ENCODE measurements at places on chromosomes 5 and 9.

GRCh38 chr5:157283434-157283833 is 17.5 kb downstream of the CYFIP2 start:
- no peak for DNase-seq

GRCh38 chr9:96818533-96818932 is 35.8 kb downstream of the ZNF782 start:
- DNase-seq = peak; percentile 3

GRCh38 chr5:16883806-16884205 is 52.3 kb downstream of the MYO10 start:
- no peak for DNase-seq

DNA sequence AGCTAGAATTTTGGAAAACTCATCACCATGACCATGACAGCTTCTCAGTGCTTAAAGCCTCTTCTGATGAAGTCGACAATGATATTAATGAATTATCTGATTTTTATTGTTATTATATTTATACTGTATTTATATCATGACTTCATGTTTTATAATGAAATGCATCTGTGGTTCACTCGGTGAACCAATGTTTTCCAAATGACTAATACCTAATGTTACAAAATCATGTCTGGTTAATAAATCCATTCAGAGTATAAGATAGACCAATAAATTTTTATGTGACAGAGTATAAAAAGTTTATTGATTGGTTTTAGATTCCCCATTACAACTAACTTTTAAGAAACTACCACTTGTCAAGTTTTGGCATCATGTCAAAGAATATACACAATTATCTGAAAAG is 416.5 kb downstream of the MLLT3 start:
- peak; percentile 60 for DNase-seq

DNA sequence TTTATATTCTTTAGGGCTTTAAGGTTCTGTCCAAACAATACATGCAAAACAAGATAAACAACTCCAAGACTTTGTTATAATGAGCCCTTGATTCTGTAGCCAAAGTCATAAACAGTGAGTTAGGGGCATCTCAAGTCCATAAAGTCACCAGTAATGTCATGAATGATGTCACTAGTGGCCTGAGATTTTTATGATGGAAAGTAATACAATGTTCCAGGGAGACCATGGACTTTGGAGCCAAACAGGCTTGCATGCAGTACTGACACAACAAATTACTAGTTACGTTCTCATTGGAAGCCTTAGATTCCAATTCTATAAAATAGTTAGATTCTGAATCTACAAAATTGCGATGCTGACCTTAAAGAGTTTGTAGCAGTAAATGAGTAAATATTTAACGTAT is 280.0 kb downstream of the HINT1 start:
- no peak for DNase-seq

DNA sequence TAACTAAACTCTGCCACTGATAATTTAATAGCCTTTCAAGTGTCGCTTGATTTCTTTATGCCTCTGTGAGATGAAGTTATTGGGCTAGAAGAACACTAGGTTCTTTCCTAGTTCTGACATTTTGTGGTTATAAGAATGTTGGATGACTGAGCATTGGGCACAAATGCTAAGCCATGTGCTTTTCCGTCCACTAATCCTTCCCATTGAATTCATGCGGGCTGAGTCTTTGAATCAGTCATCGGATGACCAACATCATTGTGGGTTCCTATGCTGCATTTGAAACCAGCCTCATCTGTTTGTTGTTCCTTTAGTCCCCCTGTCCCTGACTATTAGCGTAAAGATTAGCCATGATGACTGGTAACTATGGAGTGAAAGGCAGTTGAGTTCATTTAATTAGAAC is 58.5 kb downstream of the ALDH1A1 start:
- peak; percentile 73 for DNase-seq

DNA sequence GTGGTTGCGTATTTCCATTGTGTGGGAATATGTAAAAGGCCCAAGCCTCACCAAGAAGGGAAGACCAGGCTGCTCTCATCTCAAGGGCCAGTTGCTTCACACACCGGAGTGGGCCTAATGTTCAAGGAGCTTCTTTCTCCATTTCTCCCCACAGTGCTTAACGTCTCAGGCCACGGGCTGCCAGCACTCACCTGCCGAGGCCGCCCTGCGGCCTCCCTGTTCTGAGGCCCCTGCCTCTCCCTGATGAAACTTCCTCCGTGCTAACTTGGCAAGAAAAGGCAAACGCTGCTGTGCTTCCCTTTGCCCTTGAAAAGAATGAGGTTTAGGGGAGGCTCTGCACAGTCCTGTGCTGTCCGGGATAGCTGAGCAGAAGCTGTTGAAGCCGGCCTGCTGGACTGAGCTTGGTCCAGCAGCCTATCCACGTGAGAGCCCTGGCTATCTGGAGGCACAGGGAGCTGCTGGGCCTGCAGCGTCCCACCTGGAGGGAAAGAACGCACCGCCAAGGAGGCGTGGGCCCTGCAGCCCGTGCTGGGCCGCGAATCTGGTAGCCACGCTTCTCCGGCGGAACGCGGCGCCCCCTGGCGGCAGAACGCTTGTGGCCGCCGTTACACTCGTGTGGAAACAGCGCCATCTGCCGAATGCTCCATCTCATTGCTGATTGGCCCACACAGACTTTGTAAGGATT is 73.5 kb upstream of the PRSS3 start:
- peak; percentile 67 for DNase-seq

DNA sequence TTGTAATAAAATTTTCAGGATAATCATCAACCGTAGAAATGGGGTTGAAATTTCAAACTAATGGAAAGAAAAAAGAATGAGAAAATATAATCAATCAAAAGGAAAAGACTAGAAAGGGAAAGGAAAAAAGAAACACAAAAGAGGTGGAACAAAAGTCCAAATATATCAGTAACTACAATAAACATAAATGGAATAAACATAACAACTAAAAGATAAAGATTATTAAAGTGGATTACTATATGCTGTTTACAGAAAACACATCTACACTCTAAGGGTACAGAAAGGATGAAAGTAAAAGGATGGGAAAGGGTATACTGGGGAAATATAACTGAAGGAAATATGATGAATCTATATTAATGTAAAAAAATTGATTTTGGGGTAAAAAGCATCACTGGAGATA is 43.0 kb downstream of the AHRR start:
- no peak for DNase-seq

DNA sequence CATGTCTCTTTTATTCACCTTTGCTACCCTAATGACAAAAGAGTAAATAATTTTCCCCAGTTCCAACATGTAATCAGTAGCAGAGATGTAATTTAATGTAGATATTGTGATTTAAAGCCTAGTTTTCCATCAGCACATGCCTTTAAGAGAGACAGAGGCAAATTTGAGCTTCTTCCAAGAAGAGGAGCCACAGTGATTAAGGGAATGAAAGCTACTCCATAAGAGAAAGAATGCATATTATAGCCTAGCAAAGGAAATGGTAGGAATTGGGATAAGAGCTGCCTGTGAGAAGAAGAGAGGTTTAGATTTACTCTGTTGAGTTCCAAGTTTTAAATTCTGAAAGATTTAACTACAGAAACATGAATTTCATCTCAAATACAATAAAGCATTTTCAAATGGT is 591.0 kb upstream of the DMAC1 start:
- DNase-seq = no peak

GRCh38 chr5:131223751-131224386 is 40.0 kb upstream of the CDC42SE2 start:
- DNase-seq = no peak

DNA sequence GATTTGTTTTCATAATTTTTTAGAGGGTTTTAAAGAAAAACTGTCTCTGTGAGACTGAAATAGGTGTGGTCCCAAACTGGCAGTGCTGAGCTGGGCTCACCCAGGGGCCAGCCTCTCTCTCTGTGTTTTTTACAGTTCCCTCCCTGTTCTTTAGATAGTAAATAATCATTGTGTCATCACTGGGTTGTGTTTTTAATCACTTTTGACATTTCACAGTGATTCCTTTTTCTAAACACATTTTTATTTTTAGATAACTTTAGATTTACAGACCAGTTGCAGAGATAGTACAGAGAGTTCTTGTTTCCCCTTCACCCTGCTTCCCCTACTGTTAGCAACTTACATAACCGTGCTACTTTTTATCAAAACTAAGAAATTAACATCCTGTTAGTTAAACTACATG is 44.4 kb downstream of the MAP1B start:
- DNase-seq = no peak

GRCh38 chr9:127580879-127581475 is 31.1 kb upstream of the STXBP1 start:
- no peak for DNase-seq

- DNase-seq = no peak
Observed at GRCh38 chr5:135108992-135109391, 75.0 kb upstream of the PITX1 start.

- DNase-seq = peak; percentile 43
Observed at GRCh38 chr5:122126177-122126755, 3.1 kb upstream of the ZNF474 start.

DNA sequence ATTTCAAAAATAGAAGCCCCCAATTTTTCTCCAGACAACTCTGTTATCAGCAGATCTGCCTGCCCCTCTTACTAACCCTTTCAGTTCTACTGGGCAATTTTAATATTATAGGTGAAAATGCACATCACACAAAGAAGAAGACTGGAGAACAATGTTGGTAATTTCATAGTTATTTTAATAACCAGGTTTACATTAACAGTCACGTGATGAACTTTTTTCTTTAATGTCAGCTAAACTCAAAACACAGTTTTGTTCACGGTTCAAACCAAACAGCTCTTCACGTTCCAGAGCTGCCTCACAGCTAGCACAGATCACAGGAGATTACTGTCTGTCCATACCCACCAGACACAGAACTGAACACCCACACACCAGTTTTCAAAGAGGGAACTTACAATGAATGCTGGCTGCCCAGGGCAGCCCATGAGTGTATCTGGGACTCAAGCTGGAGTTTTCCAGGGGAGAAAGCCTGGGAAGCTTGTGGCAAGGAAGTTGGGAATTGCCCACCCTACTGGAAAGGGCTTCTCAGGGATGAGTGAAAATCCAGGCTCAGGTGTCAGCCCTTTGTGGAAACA is 119.1 kb downstream of the DPYSL3 start:
- no peak for DNase-seq

DNA sequence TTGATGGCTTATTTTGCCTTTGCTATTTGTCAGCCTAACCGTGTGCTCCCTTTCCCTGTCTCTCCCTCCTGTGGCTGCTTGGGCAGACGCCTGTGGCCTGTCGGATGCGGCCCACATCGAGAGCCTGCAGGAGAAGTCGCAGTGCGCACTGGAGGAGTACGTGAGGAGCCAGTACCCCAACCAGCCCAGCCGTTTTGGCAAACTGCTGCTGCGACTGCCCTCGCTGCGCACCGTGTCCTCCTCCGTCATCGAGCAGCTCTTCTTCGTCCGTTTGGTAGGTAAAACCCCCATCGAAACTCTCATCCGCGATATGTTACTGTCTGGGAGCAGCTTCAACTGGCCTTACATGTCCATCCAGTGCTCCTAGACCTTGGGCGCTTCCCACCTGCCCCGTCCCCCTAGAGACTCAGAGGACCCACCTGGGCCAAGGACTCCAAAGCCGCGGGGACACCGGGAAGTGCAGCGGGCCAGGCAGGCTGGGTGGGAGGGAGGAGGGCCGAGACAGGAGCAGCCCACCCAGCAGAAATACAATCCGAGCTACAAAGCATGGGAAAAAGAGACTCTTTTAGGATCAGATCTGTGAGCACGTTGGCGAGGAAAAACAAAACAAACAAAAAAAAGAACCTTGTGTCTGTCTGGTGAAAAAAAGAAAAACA is 10.6 kb downstream of the NR2F1 start:
- peak; percentile 54 for DNase-seq

DNA sequence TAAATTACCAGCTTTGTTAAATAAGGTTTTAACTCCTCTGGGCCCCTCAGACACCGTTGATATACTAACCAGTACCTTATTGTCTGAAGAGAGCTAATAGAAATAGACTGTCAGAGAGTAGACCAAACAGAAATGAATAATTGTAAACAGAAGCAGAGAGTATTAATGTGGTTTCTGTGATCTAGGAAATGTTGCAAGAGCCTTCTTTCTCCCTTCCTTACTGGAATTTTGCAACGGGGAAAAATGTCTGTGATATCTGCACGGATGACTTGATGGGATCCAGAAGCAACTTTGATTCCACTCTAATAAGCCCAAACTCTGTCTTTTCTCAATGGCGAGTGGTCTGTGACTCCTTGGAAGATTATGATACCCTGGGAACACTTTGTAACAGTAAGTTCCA is 5.1 kb downstream of the TYRP1 start:
- DNase-seq = peak; percentile 76

DNA sequence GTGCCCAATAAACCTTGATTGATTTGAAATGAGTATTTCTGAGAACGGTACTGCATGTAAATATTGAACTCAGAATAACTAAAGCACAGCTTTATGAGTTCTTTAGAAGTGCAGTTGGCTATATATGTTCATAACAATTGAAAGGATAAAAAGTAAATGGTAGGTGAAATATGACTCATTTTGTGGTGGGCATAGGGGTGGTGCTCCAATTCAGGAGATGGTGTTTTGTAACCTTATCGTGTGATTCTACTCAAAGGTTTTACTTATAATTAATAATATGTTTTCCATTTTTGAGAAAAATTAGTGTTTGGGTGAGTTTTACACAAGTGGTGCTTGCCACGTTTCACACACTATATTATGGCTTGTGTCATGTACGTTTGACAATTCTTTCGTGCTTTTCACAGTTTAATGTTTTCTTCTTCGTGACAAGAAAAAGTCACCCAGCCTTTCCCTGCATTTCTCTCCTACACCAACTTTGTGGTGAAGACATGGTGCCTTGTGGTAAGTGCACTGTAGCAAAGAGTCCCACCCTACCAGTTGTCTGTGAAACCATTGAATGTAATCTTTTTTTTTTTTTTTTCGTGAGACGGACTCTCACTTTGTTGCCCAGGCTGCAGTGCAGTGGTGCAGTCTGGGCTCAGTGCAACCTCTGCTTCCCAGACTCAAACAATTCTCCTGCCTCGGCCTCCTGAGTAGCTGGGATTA is 492.5 kb upstream of the SGCD start:
- DNase-seq = no peak

- peak; percentile 45 for DNase-seq
Observed at GRCh38 chr5:54469622-54470021, 14.1 kb downstream of the HSPB3 start.

GRCh38 chr9:124854822-124855221 is 1.6 kb downstream of the WDR38 start:
- no peak for DNase-seq

GRCh38 chr5:44389823-44390143 is 563 bp upstream of the FGF10 start:
- DNase-seq = peak; percentile 0

DNA sequence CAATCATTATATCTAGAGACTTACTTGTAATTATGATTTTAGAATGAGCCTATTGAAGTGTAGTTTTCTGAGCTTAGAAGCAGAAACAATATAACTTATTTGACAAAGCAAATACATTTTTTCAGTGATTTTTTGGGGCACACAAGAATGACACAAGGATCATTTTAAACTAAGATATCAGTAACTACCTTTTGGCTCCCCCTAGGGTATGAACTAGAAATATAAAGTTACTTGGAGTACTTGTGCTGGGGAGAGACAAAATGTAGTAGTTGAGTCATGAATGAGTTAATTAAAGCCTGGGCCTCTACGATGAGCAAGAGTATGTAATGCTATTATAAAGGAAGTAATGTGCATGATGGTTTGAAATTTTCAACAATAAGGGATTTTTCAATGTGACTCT is 1244.1 kb upstream of the ACO1 start:
- peak; percentile 15 for DNase-seq

All from iris pigment epithelial cell (primary cell).